ENCODE measurements at places on chromosomes 5 and 9.
A peak's percentile ranks its signal among the peaks of the same experiment; 100 is the strongest.

DNA sequence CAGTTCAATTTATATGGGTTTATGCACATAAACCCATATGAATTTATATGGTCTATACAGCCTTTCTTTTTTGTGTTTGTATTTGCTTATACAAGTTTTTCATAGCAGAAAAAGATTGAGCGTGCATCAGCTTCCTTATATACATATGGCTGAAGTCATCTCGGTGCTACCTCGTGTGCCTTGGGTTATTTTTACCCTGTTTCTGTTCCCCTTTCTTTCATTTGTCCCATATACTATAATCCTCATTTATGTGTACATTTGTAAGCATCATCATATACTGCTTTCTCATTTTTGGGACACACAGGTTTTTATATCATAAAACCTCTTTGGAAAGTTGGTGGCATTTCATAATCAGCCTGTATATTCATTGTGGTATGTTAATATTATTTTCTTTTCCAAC lies 107.8 kb upstream of the ADAMTSL1 start:
- no peak for DNase-seq

- DNase-seq, result no peak
These were observed 16.4 kb upstream of the MATR3 start for GRCh38 chr5:139277171-139277570.

GRCh38 chr9:127269449-127269848 lies 4.9 kb downstream of the GARNL3 start:
- no peak for DNase-seq

GRCh38 chr5:140986117-140986521 lies 19.8 kb downstream of the PCDHAC2 start:
- DNase-seq, result no peak

GRCh38 chr5:130279386-130279785 lies 375.1 kb downstream of the CHSY3 start:
- no peak for DNase-seq

DNA sequence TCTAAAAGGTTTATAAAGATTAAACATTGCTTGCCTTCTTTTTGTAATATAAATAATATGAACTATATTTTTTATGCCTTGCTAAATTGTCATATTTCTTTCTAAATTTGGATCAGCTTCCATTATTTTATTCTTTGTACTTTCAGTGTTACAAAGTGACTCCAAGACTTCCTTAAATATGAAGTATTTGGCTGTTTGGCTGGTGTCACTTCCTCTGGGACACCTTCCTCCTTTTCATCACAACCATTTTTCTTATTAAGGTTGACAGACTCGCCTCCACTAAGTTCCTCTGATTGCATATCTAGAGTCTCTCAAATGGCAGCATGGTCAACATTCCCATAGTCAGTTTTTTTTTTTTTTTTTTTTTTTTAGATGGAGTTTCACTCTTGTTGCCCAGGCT lies 73.8 kb upstream of the SLC1A1 start:
- DNase-seq, result no peak

DNA sequence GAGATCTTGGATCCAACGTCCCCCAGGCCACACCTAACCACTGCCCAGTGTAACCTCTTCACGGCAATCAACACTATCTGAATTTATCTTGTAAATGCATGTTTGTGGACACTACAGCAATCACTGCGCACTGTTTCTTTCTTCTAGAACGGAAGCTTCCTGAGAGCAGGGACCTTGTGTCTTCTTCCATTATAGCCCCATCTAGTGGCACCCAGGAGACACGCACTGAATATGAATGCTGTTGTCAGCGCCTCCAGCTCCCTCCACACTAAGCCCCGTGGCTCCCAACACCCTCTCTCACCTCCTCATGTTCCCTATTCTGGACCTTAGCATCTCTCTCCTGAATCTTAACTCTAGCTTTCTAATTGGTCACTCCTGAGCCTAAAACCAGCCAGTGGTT lies 72.7 kb downstream of the SMIM23 start:
- no peak for DNase-seq

DNA sequence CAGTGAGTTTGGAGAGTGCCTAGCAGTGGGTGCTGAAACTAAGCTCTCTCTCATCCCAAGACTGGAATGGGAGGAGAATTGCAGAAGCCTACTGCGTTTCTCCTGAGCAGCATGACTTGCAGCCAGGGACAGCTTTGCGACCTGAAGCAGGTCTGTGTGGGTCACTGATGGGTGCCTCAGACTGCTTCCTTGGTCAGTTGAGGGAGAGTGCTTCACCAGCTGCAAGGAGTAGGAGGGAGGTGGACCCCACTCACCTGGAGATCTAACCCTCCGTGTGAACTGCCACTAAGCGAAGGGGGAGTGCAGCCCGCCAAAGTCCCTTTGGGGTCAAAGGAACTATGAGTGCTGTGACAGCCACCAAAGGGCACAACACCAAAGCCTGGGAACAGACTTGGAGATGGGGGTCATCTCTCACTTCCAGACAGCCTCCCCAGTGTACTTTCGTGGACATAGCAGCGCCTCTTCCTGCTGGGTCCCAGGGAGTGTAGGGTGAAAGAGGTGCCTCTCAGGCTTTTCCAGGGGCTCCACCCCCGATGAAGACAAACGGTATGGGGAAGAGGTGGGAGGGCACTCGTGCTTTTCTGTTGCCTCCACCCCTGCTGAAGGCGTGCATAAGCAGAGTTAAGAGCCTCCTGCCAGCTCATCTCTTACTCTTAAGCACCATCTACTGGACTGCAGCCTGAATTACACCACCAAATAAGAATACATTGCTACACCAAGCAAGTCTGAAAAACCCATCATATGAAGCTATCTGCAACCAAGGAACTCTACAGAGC lies 34.3 kb upstream of the MACIR start:
- DNase-seq, result peak; percentile 36

GRCh38 chr9:129208207-129209032 lies 30.4 kb upstream of the IER5L start:
- DNase-seq, result no peak

DNA sequence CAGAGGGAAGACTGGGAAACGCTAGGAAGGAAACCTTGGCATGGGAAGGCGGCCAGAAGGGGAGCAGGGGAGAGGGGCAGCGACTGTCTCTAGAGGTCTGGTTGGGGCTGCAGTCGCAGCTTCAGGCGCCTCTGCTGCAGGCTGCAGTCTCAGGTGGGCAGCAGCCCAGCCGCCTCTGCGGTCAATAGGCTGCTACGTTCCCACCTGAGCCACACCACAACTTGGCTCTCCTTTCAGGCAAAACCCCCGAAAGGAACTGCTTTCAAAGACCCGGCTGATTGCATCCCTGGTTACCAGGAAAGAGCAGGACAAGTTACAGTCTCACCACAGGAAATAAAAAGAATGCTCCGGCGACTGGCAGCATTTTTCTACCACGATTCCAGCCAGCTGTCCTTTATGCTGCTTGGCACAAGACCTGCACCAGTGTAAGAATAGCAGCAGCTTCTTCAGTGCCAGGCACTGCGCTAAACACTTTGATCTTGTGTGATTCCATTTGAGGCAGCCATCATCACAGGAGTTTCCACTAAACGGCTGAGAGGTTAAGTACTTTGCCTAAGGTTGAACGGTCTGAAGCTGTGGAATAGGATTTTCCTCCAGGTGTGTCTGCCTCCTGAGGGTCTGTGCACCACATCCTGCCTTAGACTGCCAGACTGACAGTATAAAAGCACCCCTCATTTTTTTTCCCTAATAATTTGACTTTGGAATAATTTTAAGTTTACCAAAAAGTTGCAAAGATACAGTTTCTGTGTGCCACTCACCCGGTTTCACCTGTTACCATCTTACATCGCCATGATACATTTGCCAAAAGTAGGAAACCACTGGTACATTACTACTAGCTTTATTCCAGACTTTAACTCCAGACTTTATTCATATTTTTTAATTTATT lies 7.5 kb downstream of the RPS14 start:
- no peak for DNase-seq

DNA sequence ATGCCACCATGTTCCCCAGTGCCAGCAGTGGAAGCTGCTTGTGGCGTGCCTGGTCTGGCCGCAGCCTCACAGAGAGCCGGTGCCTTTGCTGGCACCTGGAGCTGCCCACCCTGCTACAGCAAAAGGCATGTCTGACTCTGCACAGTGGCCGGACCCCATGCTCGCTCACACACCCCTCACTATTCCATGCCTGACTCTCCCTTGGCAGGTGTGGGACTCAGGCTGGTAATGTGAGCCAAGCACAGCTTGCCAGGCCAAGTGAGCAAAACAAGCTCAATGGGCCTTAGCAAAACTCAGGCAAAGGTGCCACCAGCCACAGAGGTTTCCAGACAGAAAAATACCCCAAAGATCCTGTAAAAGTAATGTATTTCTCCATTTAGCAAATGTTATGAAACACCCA lies 15.5 kb downstream of the GNA14 start:
- no peak for DNase-seq

DNA sequence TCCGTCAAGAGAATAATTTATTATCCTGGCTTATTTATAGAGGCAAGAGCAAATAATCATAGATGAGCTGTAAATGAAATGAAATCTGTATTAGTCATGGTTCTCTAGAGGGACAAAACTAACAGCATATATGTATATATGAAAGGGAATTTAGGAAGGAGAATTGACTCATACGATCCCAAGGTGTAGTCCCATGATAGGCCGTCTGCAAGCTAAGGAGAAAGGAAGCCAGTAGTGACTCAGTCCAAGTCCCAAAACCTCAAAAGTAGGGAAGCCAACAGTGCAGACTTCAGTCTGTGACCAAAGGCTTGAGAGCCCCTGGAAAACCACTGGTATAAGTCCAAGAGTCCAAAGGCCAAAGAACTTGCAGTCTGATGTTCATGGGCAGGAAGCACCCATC lies 515.9 kb upstream of the CYLC2 start:
- DNase-seq, result no peak

- no peak for DNase-seq
These were observed 93.6 kb downstream of the TRIO start for GRCh38 chr5:14236757-14237156.

GRCh38 chr9:124773473-124774128 lies 2.5 kb upstream of the NR6A1 start:
- DNase-seq, result no peak

GRCh38 chr5:41109186-41109585 lies 38.0 kb upstream of the MROH2B start:
- no peak for DNase-seq

DNA sequence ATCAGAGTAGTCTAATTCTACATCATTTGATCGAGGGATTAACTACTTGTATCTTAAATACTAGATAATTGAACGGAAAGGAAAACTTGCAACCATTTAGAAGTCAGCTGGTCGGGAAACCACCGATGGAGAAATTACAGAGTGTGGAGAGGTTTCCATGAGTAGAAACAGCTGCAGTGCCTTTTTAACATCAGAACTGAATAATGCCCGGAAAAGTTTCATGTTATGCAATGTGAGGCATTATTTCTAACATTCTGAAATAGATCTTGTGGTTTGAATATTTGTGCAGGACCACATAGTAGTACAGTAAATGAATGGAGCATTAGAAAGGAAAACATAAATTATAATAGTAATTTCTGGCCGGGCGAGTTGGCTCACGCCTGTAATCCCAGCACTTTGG lies 88.1 kb upstream of the RNF180 start:
- DNase-seq, result no peak

GRCh38 chr9:107945961-107946360 lies 456.4 kb upstream of the KLF4 start:
- no peak for DNase-seq

- no peak for DNase-seq
These were observed 37.4 kb upstream of the TNFAIP8 start for GRCh38 chr5:119318256-119318894.

DNA sequence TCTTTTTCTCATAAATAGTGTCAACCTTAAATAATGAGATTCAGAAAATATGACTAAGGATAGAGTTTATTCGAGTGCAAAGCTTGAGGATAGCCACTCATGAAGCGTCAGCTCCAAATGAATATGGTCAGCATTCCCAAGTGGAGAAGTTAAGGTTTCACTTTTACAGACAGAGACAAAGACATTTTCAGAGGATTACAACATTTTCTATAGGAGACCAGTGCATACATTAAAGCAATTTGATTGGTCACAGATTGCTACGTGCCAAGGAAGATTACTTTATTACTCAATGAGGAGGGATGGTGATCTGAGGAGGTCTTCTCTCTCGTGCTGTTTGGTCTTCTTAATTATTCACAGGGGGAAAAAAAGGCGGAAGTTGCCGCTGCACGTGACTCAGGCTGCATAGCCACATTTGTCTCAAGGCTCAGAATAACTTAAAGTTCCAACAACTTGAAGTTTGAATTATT lies 60.1 kb upstream of the SPATA31C2 start:
- peak; percentile 38 for DNase-seq

- no peak for DNase-seq
These were observed 3.3 kb downstream of the SETX start for GRCh38 chr9:132351404-132352045.

DNA sequence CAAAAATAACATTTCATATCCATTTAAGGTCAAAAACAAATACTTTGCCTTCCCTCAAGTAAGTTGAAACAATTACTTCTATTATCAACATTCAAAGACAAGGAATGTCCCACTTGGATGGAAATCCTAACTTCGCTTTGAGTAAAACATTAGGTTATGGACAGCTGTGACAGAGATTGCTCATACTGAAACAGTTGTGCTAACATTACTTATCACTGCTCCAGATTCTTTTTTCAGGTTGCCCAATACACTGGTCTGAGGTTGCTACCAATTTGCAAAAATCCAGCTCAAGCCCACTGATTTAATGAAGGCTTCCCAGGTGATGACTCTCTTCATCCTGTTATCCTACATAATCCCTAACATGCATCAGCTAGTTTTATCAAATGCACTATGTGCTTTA lies 98.3 kb downstream of the UBAP2 start:
- no peak for DNase-seq

DNA sequence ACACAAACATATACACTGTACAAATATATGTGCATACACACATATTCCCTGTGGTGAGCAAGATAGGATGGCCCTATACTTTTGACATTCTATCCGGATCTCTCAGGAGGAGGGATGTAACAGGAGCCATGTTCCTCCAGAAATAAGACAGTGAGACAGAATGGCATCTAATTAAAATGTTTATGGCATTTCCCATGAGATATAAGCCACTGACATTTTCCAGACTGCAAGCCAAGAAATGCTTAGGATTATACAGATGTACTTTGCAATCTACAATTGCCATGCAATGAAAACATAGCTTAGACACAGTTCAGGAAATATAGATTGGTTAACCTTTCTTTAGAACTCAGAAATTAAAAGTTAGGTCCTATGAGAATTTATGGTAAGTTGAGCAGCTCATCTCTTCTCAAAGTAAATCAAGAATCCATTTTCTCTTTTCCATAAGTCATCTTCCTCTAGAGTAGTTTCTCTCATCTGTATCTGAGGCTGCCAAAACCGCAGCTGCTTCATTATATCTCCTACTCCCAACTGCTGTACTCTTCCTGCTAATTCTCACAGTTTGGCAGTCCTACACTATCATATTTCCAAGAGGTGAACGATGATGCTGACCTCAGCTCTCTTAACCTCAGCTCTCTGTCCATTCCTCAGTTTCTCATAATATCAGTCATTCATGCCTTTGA lies 1719.1 kb downstream of the MAT2B start:
- no peak for DNase-seq
